8988T (cell line): ENCODE measurements at places on chromosomes 4 and X.

DNA sequence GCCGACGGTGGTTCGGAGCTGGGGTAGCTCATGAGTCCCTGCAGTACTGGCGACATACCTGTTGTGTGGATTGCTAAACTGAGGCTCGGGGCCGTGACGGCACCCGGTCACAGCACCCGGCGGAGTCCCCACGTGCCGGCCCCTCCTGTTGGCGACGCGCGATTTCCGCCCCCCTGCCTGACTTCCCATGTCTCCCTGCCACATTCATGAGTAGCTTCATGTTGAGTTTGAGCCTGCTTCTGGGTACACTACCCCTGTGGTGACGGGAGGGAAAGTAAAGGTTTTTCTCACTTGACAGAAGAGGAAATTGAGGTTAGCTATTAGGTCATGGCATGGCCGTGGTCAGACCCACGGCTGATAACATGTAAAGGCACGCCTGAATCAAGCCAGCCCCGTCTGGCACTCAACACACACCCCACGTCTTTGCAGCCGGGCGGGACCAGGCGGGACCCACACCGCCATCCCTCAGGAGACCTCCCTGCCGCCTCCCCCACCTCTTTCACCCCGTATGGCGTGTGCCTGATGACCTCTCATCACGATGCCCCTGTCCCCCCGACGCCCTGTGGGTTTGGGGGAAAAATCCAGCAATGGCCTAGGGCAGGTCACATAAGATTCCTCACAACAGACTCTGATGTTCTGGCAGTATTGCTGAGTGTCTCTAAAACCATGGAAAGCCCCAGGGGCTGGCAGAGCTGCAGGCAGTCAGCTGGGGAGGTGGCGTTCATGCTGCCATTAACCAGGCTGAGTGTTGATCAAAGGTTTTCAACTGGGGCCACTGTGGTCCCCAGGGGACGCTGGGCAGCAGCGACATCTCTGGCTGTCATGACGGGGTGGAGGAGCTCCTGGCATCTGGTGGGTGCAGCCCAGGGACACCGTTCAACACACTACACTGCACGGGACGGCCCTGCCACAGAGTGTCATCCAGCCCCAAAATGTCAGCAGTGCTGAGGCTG is 29.2 kb downstream of the P2RY8 start:
- no peak for DNase-seq

DNA sequence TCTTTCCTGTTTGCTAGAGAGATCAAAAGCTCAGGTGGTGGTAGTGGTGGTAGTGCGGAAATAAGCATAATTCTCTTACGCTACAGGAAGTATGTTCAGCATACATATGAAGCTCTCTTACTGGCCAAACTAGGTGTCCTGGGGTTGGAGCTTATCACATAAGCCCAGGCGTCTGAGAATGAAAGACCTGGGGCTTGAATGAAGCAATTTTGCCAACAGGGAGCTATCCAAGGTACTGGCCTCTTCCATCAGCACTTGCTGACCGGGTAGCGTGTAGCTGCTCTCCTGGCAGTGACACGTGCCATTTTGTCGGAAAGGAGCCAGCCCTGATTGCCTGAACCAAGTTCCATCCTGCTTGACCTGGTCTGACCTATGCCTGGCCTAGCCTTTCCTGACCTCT is 65.9 kb upstream of the HPF1 start:
- no peak for DNase-seq

DNA sequence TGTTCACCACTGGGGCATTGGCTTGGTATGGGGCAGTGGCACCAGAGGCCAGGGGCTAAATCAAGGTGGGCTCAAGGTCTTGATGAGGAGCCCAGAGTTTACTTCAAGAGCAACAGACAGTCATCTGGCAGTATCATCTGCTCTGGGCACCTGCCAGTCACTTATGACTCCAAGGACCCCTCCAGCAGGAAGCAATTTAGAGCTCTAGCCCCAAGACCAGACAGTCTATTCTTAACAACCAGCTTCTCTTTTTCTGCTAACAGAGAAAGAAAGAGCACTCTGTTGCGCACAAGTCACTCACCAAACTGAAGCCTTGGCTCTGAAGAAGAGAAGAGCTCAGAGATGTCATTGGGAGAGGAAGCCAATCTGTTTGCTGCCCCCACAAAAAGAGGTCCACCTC is 309.2 kb downstream of the HS3ST1 start:
- DNase-seq, result no peak

GRCh38 chr4:105225500-105225899 is 78.8 kb downstream of the TET2 start:
- no peak for DNase-seq

GRCh38 chrX:69028761-69029120 is 136.5 kb downstream of the PJA1 start:
- no peak for DNase-seq

DNA sequence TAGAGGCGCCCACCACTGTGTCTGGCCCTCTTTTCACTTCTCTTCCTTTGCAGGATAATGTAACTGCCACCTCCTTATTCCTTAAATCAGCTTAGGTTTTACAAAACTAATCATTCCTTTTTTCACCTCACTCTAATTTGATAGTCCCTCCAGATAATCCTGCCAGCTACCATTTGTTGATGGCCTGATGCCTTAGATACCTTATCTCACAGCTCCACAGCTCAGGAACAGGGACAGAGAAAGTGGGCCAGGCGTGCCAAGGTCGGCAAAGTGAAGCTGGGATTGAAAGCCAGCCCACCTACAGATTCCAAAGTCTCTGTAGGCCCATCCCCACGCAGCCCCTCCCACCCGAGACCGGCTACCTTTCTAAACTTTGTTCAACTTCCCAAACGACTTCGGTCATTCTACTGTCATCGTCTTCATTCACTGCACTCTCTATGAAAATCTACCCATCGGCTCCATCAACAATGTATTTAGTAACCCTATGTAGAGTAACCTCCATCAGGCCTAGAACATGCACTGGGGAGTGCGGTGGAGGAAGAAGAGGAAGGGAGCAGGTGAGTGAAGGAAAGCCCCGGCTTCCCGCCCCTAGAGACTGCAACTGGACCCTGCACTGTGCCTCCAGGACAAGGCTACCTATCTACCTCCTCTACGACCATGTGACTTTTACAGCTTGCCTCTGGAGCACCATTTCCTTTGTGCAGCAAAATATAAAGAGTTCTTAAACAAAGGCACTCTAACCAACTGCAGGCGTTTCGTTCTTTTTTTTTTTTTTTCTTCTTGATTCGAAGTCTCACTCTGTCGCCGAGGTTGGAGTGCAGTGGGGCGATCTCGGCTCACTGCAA is 1.5 kb downstream of the CASP6 start:
- DNase-seq, result no peak

GRCh38 chrX:40158036-40158706 is 60.4 kb upstream of the BCOR start:
- DNase-seq, result peak; percentile 94

GRCh38 chr4:76614589-76614988 is 179.6 kb downstream of the SHROOM3 start:
- DNase-seq, result no peak

- DNase-seq, result no peak
These were observed 34.6 kb upstream of the IL9R start for GRCh38 chrX:155962906-155963305.

- no peak for DNase-seq
These were observed 618.0 kb downstream of the STPG2 start for GRCh38 chr4:97525236-97525635.

- no peak for DNase-seq
These were observed 745.8 kb upstream of the GALNTL6 start for GRCh38 chr4:171067422-171067821.

DNA sequence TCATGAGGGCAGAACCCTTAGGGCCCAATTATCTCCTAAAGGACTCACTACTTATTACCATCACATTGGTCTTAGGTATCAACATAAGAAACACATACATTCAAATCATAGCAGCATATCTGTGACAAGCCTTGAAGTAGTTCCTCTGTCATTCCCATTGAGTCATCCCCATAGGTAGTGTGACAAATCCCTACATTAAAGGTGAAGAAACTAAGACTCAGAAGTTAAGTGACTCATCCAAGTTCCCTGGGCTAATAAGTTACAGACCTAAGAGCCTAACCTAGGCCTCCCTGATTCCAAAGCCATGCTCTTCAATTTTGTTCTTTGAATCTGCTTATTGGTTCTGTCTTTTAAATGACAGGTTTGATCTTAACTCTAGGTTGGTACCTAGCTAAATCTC is 58.2 kb downstream of the CD38 start:
- DNase-seq, result no peak

GRCh38 chr4:47510506-47511143 is 25.6 kb downstream of the ATP10D start:
- no peak for DNase-seq

- DNase-seq, result no peak
These were observed 32.1 kb downstream of the CDX4 start for GRCh38 chrX:73478961-73479360.

- no peak for DNase-seq
These were observed 33.2 kb downstream of the FGFRL1 start for GRCh38 chr4:1044469-1045192.

- no peak for DNase-seq
These were observed 41.2 kb downstream of the LONRF3 start for GRCh38 chrX:119015407-119016237.

DNA sequence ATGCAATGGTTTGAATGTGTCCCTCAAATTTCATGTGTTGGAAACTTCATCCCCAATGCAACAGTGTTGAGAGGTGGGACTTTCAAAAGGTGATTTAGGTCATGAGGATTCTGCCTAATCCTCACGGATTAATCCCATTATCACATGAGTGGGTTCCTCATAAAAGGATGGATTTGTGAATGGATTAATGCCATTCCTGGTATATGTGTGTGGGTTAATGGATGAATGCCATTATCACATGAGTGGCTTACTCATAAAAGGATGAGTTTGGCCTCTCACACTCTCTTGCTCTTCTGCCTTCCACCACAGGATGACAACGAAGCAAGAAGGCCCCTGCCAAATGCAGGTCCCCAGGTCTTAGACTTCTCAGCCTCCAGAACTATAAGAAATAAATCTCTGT is 30.5 kb upstream of the NEUROG2 start:
- no peak for DNase-seq

GRCh38 chr4:5403746-5404497 is 304.4 kb downstream of the EVC2 start:
- DNase-seq, result no peak

- DNase-seq, result no peak
These were observed 2.6 kb upstream of the FGF16 start for GRCh38 chrX:77444545-77444944.

GRCh38 chr4:13202701-13203100 is 281.4 kb downstream of the RAB28 start:
- no peak for DNase-seq

- DNase-seq, result no peak
These were observed 83.0 kb downstream of the MAMLD1 start for GRCh38 chrX:150446151-150446550.

- DNase-seq, result no peak
These were observed 74.4 kb downstream of the HTT start for GRCh38 chr4:3148926-3149325.

DNA sequence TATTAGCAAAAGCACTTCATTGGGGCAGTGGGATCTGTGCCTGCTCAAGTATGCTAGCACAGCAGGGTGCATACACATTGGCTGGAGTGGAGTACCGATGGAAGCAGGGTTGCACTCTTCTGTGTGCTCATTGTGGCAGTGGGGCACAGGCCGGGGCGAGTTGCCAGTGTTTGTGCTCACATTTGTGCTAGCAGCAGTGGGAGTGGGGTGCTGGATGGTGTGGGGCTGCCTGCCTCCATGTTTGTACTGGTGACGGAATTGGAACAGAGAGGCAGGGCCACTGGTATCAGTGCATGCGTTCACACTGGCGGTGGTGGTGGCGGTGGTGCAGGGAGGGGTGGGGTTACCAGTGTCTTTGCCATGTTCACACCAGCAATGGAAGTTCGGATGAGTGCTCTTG is 138.0 kb downstream of the POU4F2 start:
- no peak for DNase-seq

- no peak for DNase-seq
These were observed 44.9 kb downstream of the ZNF182 start for GRCh38 chrX:47958761-47959342.

GRCh38 chr4:2339458-2340271 is 77.8 kb upstream of the MXD4 start:
- no peak for DNase-seq

- DNase-seq, result no peak
These were observed 289.7 kb downstream of the HS3ST1 start for GRCh38 chr4:11138964-11139363.

- DNase-seq, result no peak
These were observed 37.0 kb upstream of the CD99L2 start for GRCh38 chrX:150935467-150935866.

- DNase-seq, result no peak
These were observed 18.4 kb downstream of the CPEB2 start for GRCh38 chr4:15020502-15021286.

DNA sequence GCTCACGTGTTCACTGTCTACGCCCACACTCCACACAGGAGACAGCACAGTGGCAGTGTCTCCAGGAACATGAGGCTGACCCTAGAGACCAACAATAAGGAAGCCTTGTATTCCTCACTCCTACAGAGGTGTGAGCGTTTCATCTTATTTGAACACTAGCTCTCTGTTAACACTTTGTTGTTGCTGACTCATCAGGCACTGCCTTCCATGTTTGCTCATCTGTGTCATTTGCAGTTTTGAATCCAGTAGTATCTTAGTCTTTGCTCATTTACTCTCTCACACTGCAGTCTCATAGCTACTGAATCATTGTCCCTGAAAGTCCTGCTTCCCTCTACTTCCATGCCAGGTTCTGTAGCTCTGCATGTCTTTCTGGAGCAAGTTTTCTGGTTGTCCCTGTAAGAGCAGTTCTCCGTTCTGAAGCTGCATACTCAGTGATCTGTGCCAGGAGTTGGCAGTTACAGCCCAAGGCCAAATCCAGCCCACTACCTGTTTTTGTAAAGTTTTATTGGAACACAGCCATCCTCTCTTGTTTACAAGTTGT is 80.3 kb upstream of the DCLK2 start:
- no peak for DNase-seq

- no peak for DNase-seq
These were observed 34.9 kb upstream of the CITED1 start for GRCh38 chrX:72340626-72341025.

GRCh38 chr4:75821966-75822365 is 80.3 kb downstream of the PPEF2 start:
- DNase-seq, result no peak

- DNase-seq, result no peak
These were observed 138.9 kb upstream of the STX18 start for GRCh38 chr4:4680758-4681157.

GRCh38 chr4:100486496-100486895 is 31.3 kb downstream of the EMCN start:
- no peak for DNase-seq

- DNase-seq, result no peak
These were observed 3.3 kb downstream of the CPEB2 start for GRCh38 chr4:15005474-15006115.

DNA sequence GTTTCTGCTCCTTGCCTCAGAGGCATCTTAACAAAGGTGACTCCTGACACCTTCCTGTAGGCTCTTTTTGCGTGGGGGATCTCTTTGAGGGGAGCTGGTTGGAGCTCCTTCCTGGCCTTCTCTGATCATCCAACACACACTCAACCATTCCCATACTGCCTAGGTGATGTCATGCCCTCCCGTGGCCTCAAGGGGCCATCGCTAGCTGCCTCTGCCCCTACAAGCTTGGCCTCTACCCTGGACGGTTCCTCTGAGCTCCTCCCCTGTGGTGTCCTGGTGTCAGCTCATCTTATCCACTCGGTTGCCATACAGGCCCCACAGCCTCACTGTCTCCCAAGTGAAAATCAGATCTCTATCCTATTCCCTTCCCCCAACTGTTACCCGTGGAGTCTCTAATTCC is 13.7 kb upstream of the ZNF185 start:
- DNase-seq, result no peak

- DNase-seq, result no peak
These were observed 121.6 kb upstream of the TRIM2 start for GRCh38 chr4:153082322-153083301.
